CD4-positive, alpha-beta T cell treated with Interleukin-15 for 4 hours (primary cell): ENCODE measurements at places on chromosomes 6 and 20.

GRCh38 chr20:53875452-53875851 lies 194.9 kb downstream of the BCAS1 start:
- no peak for DNase-seq

DNA sequence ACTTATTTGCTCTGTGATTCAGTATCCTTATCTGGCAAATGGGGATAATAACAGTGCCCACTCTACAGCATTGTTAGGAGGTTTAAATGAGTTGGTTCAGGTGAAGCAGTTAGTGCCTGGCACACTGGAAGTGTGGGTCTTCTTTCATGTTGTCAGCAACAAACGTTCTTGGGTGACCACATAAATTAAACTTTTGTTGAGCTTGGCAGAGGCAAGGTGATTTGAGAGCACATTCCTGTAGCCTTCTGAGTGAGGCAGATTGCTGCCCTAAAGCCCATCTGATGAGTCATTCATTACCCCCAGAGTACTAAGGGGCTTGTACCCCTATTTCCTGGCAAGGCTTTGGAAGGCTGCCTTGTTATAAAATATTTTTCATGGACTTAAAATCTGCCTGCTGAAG lies 25.8 kb downstream of the SEC23B start:
- no peak for DNase-seq

DNA sequence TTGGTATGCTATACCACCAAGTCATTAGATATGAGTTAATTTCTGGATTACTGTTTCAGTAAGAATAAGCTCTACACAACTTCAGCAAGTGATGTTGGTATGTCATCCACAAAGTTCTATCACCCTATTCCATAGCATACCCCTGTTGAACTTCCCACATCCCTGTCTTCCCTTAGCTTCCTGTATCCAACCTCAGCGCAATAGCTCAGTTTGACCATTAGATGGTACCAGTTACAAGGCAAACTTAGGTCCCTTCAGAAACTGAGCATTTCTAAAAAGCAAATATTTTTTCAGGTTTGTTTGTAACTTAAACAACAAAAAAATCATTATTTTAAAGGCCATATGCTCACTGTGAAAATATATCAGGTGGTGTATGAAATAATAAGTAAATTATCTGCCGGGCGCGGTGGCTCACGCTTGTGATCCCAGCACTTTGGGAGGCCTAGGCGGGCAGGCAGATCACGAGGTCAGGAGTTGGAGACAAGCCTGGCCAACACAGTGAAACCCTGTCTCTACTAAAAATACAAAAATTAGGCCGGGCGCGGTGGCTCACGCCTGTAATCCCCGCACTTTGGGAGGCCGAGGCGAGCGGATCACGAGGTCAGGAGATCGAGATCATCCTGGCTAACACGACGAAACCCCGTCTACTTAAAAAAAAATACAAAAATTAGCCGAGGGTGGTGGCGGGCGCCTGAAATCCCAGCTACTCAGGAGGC lies 8.8 kb upstream of the MOG start:
- no peak for DNase-seq

GRCh38 chr6:365835-366234 lies 25.7 kb upstream of the IRF4 start:
- DNase-seq = no peak

DNA sequence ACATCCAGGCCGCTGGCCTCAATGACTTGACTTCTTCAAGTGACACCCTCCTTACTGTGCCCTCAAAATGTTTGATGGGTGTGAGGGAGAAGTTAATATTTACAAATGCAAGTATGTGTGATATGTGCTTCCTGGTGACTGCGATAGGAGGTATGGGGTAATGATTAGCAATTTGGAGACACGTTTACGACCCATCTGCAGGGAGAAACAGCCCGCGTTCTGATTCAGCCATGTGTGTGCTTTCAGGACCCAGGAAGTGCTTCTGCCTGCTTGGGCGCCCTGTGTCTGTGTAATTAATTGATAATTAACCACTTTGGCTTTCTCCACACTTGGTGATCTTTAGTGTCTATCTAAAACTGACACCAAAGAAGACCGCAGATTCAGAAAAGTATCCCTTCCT lies 25.0 kb downstream of the SIRPA start:
- no peak for DNase-seq

- no peak for DNase-seq
Observed at GRCh38 chr6:169899481-169900145, 148.2 kb downstream of the ERMARD start.

GRCh38 chr20:9615766-9616454 lies 101.5 kb downstream of the LAMP5 start:
- no peak for DNase-seq

DNA sequence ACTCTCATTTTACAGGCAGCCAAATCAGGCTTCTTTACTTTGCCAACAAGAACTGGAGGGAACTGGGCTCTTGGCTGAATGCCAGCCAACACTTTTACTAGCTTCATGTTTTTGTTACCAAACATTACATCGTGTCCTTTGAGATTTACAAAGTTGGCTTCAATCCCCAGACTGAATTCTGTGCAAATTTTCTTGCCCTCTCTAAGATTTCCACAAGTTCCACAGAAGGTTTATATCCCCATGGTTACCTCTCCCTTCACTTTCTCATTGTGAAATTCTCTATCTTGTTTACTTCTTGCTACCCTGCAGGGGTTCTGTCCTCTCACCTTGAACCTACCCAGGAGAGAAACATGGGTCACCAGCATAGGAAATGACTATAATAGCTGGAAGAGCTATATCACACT lies 37.6 kb upstream of the PLCB1 start:
- DNase-seq = no peak

GRCh38 chr6:31769684-31770371 lies 7.3 kb downstream of the VWA7 start:
- DNase-seq = peak; percentile 84

DNA sequence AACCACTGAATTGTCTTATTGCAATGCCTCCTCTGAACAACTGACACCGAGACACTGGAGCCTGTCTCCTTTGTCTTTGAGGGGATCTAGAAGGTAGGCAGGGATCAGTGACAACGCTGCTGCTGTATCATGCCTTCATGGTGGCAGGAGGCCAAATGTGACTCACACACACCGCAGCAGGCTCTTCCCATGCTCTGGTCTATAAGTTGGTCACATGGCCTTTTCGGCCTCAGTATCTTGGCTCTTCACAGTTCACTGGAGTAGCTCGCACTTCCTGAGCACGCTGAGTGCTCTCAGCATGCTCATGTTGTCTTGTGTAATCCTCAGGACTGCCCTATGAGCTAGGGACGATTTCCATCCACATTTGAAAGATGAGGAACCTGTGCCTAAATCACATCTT lies 167.4 kb upstream of the PCSK2 start:
- DNase-seq = no peak

DNA sequence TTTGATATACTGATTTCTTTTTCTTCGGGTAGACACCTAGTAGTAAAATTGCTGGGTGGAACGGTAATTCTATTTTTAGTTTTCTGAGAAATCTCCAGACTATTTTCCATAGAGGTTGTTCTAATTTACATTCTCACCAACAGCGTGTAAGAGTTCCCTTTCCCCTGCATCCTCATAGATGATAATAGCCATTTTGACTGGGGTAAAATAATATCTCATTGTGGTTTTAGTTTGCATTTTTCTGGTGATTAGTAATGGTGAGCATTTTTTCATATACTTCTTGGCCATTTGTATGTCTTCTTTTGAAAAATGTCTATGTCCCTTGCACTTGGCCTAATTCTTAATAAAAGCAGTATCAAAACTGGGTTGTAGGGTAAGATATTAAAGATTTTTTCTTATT lies 148.9 kb upstream of the SIM1 start:
- DNase-seq = no peak

DNA sequence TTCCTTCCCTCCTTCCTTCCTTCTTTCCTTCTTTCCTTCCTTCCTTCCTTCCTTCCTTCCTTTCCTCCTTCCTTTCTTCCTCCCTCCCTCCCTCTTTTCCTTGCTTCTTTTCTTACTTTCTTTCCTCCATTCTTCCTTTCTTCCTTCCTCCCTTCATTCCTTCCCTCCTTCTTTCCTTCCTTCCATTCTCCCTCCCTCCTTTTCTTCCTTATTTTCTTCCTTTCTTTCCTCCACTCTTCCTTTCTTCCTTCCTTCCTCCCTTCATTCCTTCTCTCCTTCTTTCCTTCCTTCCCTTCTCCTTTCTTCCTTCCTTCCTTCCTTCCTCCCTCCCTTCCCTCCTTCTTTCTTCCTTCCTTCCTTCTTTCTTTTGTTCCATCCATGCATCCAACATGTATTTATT lies 35.1 kb upstream of the EDN3 start:
- no peak for DNase-seq

- no peak for DNase-seq
Observed at GRCh38 chr20:20658123-20658522, 54.3 kb downstream of the RALGAPA2 start.

- no peak for DNase-seq
Observed at GRCh38 chr6:106275692-106276091, 49.9 kb downstream of the ATG5 start.

DNA sequence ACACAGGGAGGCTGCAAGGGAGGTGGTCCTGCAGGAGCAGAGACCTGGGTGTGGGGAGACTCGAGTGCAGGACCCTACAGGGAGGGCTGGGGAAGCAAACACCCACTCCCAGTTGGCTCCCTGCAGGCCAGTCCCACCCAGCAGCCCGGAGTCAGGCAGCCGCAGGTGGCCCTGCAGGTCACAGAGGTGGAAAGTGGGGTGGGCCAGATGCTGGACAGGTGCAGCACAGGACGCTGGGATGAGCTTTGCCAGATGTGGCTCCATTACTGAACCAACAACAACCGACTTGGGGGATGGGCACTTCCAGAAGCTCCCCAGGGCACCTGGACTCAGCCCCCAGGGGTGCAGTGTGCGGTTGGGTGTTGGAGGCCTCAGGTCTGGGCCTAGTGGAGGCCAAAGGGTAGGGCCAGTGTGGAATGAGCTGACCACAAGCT lies 26.6 kb upstream of the MYT1 start:
- no peak for DNase-seq
